ENCODE measurements at places on chromosomes 4 and X. TPM values are rescaled to one million over a fixed set of nuclear protein-coding genes. Genes with fewer than 3 reads are reported as not detected.

The HPSE gene
- 1.3 TPM for total RNA-seq

The VCX3B gene
- total RNA-seq: not detected

The PNMA3 gene
- total RNA-seq: 12.5 TPM

The MTMR1 gene
- 22.2 TPM for total RNA-seq

The PABPC1L2B gene
- not detected for total RNA-seq

The RHOH gene
- 2.8 TPM for total RNA-seq

The MAGEC1 gene
- not detected for total RNA-seq

The PNMA5 gene
- total RNA-seq: not detected

The CENPVL1 gene
- total RNA-seq: 0.18 TPM

The SPANXB1 gene
- total RNA-seq: not detected

The MSANTD1 gene
- 0.99 TPM for total RNA-seq

The EREG gene
- 0.23 TPM for total RNA-seq

The DIPK2B gene
- 13.4 TPM for total RNA-seq

The TEC gene
- total RNA-seq: 2.8 TPM

The FRMD7 gene
- 1.1 TPM for total RNA-seq

The PNCK gene
- total RNA-seq: 6.5 TPM

The GAGE12F gene
- not detected for total RNA-seq

The UBA6 gene
- total RNA-seq: 37.9 TPM

The MUC7 gene
- not detected for total RNA-seq

The RASL11B gene
- total RNA-seq: 33.7 TPM

The PAGE4 gene
- total RNA-seq: not detected

The PCDH18 gene
- total RNA-seq: 207 TPM

The RTL5 gene
- total RNA-seq: 10.6 TPM

The FOXR2 gene
- total RNA-seq: not detected

The LNX1 gene
- 19.3 TPM for total RNA-seq

The MAGEA2B gene
- total RNA-seq: not detected

The COL4A6 gene
- 14.2 TPM for total RNA-seq

The ZNF732 gene
- total RNA-seq: 1.9 TPM

The TMEM156 gene
- 4.0 TPM for total RNA-seq

The IQCM gene
- total RNA-seq: not detected

The ADH6 gene
- 8.8 TPM for total RNA-seq

The S100G gene
- not detected for total RNA-seq

The HERC3 gene
- total RNA-seq: 28.8 TPM

The MAGEA6 gene
- total RNA-seq: not detected

The TRIM60 gene
- total RNA-seq: not detected

The F8A1 gene
- 8.2 TPM for total RNA-seq

The MEPE gene
- total RNA-seq: not detected

The SSX1 gene
- not detected for total RNA-seq

The GABRA4 gene
- 0.12 TPM for total RNA-seq

The RAB40AL gene
- 1.2 TPM for total RNA-seq

The SYNPO2 gene
- total RNA-seq: 29.0 TPM

The GLOD5 gene
- total RNA-seq: 0.76 TPM

The TLR6 gene
- 1.5 TPM for total RNA-seq

Data from metanephros (tissue), 2 donors.